ENCODE measurements at places on chromosomes 12 and 14.

- no peak for DNase-seq
These were observed 4.5 kb upstream of the NUMB start for GRCh38 chr14:73462815-73463214.

GRCh38 chr12:57169969-57170368 is 22.6 kb upstream of the LRP1-AS start:
- no peak for DNase-seq

DNA sequence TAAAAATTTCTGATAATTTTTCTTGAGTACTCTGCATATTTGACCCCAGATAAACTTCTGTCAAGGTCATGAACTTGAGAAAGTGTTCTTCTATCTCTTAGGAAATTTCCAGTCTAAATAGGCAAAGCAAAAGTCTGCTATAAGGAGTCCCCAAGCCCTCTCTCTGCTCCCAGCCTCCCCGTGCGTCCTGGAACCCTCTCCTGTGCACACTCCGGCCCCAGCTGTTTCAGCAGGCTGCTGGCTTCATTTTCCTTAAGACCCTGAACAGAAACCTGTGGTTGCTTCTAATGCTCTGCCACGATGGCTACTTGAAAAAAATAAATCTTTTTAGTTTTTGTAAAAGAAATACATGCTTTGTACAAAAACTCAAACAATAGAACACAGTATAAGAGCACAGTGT is 14.7 kb downstream of the KRT2 start:
- no peak for DNase-seq

DNA sequence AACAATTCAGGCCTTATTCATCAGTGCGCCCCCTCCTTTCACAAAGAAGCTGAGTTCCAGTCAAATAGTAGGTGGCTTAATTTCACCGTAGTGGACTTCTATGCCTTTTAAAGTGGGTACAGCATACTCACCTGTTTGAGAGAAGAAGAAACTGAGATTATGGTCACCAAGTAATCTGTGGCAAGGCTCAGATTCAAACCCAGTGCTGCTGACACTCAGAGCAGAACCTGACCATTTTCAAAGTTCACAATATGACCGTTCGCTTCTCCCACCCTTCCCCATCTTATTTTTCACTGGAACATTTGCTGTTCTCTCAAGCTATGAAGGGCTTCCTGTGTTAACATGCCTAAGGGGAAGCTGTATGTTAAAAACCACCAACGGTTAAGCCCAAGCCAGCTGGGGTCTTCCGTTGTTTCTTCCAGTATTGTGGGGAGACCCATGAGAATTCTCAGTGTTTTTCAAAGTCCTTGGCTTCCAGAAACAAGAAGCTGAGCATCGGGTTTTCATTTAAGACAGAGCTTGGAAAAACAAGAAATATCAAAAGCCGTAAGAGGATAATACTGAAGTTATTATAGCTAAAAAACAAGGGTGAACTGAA is 6.1 kb upstream of the PSMA6 start:
- no peak for DNase-seq

GRCh38 chr14:93012951-93013719 is 90.2 kb downstream of the CHGA start:
- no peak for DNase-seq

DNA sequence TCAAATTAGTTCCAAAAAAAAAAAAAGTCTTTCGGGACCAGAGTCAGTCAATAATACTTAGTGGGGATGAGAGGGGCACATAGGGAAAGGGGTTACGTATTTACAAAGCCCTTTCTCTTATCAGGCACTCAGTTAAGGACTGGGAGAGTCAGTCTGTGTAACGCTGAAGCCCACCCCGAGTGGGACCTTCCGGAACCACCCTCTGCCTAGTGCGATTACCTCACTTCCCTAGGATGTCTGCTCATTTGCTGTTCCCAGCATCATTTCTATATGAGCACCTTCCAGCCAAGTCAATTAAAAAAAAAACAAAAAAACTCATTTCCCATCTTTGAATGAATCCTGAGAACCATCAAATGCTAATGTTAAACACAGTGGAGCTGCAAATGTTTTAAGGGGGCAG is 76.9 kb downstream of the BMP4 start:
- DNase-seq: no peak

Measured in stimulated activated CD8-positive, alpha-beta memory T cell treated with anti-CD3 and anti-CD28 coated beads, Interleukin-7, amount 100 ng/mL, for 4 hours (primary cell).